ENCODE measurements at places on chromosomes 7 and 10.

DNA sequence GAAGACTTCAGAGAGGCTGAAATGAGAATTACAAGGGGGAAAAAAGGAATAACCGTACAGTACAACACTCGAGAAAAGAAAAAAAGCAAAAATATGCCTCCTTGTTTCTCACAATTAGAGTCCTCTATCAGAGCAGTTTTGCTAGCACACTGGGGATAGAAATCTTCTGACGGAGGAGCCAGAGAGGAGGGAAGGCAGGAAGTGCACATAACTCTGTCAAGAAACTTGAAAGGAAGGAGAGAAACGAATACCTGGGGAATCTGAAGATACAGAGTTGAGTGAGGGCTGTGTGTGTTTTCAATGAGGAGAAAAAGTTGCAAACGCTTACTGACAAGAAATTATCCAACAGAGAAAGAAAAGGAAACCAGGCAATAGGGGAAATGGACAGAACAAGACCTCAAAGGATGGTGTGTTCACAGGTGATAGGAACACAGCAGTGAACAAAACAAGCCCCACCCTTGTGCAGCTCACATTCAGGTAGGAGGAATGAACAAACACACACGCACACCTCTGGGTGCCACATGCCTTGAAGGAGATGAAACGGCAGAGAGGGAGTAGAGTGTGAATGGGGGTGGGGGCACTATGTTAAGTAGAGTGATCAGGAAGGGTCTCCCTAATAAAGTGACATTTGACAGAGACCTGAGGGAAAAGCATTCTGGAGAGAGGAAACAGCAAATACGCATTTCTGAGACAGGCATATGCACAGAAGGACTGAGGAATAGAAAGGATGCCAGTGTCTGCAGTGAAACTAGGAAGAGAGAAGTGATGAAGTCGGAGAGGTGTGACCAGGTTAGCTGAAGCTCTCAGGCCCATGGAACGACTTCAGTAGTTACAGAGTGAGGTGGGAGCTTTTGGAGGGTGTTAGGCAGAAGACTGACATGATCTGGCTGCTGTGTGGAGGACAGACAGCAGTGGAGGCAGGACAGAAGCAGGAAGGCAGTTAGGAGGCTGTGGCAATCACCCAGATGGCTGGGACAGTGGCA lies 46.7 kb upstream of the SPOCK2 start:
- DNase-seq: no peak

DNA sequence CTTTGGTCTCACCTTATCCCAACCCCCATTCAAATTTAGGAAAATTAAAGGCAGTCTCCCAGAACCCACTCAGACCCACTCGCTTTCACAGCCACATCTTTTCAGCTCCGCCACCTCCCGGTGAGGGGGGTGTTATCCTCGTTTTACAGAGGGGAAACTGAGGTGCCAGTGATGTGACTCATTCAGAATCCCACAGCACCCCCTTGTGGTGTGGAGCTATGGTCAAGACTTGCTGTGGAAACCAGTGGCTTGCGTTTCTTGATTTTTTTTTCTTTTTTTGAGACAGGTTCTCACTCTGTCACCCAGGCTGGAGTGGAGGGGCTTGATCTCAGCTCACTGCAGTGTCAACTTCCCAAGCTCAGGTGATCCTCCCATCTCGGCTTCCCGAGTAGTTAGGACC lies 27.6 kb downstream of the SLC35G1 start:
- DNase-seq: no peak

GRCh38 chr10:93614101-93614825 lies 1.9 kb downstream of the PDE6C start:
- no peak for DNase-seq

DNA sequence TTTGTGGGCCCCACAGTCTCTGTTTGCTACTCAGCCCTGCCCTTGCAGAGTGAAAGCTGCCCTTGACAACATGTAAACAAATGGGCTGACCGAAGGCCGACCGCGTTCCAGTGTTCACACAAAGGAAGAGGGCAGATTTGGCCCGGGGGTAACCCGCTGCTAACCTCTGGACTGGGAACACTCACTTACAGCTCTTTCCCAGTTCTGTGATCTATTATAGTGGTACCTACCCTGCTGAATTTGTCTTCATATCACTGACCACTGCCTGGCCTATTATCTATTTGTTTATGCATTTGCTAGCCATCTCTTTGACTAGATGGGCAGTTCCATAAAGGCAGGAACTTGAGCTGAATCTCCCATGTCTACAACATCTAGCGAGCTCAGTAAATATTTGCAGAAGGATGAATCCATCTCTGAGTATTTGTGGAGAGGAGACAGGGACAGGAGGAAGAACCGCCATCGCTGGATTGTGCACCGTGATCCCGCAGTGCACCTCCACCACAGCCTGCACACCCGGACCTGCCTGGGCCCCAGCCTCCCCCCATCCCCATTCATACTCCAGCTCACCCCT lies 15.2 kb downstream of the SLC29A3 start:
- DNase-seq: no peak

DNA sequence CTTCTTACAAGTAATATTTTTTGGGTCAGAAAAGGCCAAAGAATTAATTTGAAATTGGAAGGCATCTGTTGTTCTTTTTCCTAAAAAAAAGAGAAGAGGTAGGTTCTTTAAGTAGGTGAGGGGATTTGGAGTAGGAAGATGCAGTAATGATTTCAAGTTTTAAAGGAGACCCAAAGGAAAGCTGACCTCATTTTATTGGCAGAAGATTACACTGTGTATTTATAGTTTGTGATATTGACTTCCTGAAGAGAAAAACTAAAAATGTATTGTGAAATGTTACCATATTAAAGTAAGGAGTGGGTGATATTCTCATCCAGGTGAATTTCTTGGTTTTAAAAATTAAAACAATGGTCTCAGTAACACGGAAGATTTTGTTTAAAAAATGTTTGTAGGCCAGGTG lies 56.6 kb upstream of the CELF2 start:
- DNase-seq: no peak

DNA sequence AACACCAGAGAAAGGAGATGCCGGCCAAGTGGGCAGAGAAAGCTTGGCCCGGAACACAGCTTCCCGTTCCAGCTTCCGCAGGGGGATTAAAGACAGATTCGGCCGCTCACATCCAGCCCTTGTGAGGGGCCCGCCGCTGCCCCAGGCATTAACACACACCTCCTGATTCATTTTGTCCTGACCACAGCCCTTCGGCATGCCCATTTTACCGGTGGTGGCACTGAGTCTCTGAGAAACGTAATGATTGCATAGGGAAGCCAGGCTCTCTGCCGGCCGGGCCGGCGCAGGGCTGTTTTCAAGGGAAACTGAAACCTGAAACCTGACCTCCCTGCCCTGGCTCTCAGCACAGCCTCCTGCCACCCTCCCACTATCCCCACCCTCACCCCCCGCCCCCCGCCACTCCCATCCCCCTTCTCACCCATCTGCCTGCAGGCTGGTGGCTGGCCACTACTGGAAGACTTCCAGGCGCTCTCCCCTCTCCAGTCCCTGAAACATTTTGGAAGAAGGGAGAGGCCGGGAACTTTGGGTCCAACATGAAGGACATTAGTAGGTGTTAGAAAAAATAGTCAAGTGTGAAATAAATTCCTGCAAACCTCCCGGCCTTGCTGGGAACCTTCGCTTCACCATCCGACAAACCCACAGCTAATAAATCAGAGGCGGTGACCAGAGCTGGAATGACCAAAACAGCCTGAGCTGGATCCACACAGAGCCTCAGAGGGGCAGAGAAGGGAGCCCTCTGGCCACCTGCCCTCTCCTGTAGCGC lies 83.5 kb upstream of the CUX1 start:
- DNase-seq: no peak

DNA sequence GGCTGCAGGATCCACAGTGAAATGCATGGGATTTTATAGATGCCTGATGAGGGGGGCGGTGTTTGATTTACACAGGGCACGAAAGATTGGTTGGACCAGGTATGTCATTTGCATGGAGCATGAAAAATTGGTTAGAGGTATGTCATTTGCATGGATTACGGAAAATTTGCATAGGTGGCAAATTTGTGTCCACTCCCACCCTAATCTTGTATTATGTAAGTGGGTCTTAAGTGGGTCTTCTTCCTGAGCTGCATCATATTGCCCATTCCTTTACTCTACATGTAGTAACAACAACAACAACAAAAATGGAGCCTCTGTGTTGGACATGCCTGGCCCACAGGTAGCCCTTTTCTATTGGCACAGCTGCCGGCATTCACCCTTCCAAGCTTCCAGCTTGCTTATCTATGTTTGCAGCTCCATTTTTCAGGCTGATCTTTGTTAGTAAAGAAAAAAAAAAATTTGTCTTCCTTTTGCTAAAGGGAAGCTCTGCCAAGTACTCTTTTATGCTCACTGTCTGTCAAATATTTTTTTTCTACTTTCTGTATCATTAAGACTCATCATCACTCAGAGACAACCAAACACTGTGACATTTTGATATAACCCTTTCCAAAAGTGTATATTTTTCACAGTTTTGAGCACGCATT lies 10.3 kb upstream of the ZNF273 start:
- DNase-seq: no peak

GRCh38 chr10:101330631-101331225 lies 23.2 kb upstream of the BTRC start:
- DNase-seq: no peak

- DNase-seq: no peak
Measured at GRCh38 chr7:157537056-157537455, 200.3 kb downstream of the DNAJB6 start.

- DNase-seq: no peak
Measured at GRCh38 chr7:41010967-41011366, 691.9 kb downstream of the INHBA start.

DNA sequence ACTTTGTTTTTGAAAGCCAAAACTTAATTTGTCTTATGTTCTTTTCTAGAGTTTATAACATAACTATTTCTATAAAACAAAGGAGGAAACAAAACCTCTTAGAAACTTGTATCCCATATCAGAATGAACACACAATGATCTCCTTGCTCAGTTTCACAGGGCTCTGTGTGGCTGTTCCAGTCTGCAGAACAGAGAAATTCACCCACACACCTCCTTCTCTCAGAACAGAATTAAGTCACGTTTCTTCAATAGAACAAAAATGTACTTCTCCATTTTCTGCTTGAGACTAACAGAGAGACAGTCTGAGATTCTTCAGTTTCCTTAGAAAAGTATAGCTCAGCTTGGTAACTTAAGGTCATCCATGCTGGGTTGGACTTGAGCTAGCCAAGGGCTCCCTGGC lies 15.8 kb upstream of the DOCK1 start:
- DNase-seq: no peak

GRCh38 chr7:129367700-129368388 lies 66.4 kb upstream of the STRIP2 start:
- peak; percentile 56 for DNase-seq

GRCh38 chr10:70328018-70328417 lies 44.2 kb upstream of the NPFFR1 start:
- no peak for DNase-seq

DNA sequence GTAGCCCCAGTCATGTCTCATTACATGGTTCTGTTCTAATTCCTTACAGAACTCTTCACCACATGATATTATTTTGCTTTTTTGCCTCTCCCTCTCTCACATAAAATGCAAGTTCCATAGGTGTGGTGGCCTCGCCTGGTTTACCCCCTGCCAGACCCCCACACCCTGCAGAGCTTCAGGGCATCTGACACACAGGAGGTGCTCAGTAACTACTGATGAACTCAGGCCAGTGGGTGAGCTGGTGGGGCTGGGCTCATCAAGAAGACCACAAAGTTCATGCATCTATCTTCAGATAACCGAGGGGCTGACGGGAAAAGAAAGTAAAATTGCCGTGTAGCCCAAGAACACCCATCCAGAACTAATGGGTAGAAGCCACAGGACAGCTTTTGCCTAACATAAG lies 253.1 kb downstream of the GRID1 start:
- no peak for DNase-seq

- no peak for DNase-seq
Measured at GRCh38 chr7:6614953-6615722, at the start of gene ZNF853. Gene ZNF853 (plus strand): TSS chr7:6615610. CDS start chr7:6616175, 565 bp downstream.

GRCh38 chr7:70673778-70674570 lies 458.0 kb upstream of the GALNT17 start:
- no peak for DNase-seq

GRCh38 chr7:33596686-33597085 lies 308.7 kb upstream of the BMPER start:
- no peak for DNase-seq

DNA sequence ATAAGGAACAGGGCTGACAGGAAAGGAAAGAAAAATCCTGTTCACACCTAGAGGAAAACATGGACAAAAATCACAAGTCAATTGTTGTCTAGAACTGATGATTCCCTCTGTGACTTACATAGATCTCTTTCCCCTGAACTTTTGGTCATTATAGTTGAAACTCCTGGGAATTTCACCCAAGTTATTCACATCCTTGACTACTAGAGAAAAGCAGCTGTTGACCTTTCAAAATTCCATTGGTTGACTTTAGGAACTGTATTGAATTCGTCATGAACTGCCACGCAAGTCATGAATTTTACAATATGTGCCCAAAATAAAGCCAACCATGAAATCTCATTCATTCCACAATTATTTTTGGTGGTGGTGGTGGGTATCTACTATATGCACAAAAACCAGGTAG lies 104.3 kb downstream of the UBE2H start:
- DNase-seq: no peak

DNA sequence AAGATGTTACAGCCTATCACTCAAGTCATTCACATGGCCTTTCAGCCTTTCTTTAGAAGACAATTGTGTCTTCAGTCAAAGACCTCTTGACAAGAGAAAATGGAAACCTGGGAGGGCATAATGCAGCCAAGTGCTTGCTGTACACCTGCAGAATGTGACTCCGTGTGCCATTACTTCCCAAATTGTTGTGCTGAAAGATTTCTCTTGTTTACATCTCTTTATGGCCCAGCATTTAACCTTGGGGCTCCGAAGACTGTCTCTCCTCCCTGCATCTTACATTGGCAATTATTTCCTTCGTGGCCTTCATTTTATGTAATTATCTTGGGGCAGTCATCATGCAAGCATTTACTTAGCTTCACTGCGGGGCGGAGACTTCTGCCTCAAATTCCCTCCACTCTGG lies 287.0 kb downstream of the TCF7L2 start:
- DNase-seq: no peak

DNA sequence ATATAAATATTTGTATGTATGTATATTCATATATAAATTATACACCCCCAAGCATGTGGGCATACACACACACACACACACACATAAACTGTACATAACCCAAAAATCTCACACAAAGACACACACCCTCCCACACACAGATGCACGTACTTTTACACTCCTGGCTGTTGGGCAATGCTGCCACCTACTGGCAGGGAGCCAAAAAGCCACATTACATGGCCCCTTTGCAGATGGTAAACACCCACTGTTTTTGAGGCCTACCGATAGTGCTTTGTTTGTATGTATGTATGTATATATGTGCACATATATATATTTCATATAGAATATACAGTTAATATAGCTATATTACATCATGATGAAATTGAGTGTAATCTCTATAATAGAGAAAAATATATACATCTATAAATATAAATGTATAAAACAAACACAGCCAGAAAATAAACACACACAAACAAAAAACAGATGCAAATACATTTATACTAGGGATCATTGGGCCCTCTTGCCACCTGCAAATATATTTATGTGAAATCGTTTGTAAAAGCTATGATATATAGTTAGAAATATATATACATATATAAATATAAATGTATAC lies 120.1 kb upstream of the ACBD5 start:
- DNase-seq: peak; percentile 78

Data from stimulated activated CD4-positive, alpha-beta T cell treated with anti-CD3 and anti-CD28 coated beads, Interleukin-2, amount 100 ng/mL, for 4 hours (primary cell).